ENCODE measurements at places on chromosomes 16 and 17.

GRCh38 chr16:58123896-58124600 lies 5.1 kb downstream of the CFAP20 start:
- DNase-seq: no peak

DNA sequence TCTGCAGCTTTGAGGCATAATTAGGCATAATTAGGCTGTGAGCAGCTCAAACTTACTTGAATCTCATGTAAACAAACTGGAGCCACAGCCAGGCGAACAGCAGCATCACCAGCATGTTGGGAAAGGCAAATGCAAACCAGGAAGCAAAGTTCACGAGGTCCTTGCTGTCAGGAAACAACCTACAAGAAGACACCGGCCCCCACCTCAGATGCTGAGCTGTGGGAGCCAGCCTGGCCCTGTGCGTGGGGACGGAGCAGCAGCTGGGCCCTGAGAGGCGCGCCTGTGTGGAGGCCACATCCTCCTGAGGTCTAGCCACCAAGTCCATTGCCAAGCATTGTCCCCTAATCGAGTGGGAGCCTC lies 12.2 kb downstream of the SLC13A5 start:
- DNase-seq: no peak

DNA sequence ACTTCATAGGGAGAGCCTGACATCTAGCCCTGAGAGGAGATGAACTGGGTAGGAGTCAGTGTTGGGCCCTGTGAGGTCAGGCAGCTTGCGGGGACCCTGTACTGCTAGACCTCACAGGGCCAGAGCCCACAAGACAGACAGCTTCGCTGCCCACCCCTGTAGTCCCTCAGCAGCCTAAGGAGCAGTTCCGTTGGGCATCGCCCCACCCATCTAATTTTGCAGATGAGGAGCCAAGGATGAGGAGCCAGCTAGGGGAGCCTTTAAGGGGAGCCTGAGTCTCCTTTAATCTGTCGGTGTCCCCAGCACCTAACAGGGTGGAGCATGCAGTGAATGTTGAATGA lies 755 bp upstream of the TUFM start:
- no peak for DNase-seq

DNA sequence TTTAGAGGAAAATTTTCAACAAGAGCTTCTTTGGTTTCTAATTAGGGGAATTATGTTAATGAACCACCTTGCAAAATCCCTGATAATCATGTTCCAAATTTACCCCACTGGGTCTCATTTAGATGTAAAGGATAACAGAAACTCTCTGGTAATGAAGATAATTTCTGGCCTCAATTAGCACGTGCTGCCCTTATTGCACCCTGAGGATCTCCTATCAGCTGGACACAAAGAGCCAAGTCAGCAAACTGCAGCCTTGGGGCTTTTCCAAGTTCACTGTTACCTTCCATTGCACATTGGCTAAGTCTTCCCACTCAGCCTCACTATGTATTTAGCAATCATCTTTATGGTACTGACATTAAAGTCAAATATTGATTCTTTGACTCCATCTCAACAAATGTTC lies 78.1 kb downstream of the GP2 start:
- no peak for DNase-seq

DNA sequence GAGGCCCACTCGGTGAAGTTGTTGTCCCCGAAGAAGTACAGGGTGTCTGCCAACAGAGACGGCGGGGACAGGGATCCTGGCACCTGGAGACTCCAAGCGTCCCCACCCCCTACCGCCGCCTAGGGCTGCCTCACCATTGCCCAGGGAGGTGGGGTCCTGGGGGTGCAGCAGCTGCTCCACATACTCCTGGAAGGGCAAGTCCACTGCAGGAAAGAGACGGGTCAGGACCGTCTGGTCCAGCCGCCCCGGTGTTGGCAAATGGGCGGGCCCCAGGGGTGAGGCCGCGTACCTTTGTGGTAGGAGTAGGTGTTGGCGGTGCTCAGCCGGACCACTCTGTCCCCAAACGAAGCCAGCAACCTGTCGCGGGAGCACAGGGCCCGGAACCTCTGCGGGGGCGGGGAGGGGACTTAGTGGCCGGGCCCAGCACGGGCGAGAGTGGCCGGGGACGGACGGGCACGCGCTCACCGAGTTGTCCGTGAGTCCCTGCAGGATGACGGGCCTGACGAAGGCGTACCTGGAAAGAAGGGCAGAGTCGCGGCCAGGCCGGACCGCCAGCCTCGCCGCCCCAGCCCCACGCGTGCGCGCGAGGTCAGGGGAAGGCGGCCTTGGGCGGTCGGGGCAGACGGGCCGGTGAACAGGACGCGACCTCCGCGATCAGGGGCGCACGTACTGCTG lies 601 bp downstream of the JMJD8 start:
- DNase-seq: no peak

GRCh38 chr17:19019041-19019941 lies 14.7 kb upstream of the FAM83G start:
- no peak for DNase-seq

DNA sequence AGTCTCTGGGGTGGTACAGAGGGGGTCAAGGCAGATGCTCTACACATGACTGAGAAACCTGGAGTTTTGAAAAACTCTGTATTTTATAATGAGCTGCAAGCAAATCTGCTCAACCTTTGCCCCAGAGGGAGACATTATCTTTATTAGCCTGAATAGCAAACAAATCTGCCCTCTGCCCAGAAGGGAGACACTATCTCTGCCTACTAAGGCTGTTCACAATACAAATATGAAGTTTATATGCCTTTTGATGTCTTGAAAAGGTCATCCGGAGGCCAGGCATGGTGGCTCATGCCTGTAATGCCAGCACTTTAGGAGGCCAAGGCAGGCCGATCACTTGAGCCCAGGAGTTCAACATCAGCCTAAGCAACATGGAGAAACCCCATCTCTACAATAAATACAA lies 11.0 kb upstream of the XYLT1 start:
- no peak for DNase-seq

- DNase-seq: no peak
Observed at GRCh38 chr16:85610059-85610445, 3.1 kb upstream of the GSE1 start.

DNA sequence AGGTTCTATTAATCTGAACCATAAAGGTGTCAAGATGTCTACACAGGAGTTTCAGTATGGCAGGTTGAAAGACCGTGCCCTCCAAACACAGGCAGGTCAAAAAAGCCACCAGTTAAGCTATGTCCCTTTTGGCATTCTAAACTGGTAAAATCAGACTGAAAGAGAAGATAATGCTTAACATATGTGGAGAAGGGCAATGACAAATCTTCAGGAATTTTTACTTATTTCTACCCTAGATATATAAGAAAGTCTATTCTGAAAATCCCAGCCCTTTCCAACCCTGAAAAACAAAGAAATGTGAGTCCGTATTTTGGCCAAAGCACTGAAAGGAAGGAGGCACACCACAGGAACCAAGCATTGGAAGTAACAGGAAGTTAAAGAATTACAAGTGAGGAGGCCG lies 16.5 kb downstream of the AP1G1 start:
- no peak for DNase-seq

DNA sequence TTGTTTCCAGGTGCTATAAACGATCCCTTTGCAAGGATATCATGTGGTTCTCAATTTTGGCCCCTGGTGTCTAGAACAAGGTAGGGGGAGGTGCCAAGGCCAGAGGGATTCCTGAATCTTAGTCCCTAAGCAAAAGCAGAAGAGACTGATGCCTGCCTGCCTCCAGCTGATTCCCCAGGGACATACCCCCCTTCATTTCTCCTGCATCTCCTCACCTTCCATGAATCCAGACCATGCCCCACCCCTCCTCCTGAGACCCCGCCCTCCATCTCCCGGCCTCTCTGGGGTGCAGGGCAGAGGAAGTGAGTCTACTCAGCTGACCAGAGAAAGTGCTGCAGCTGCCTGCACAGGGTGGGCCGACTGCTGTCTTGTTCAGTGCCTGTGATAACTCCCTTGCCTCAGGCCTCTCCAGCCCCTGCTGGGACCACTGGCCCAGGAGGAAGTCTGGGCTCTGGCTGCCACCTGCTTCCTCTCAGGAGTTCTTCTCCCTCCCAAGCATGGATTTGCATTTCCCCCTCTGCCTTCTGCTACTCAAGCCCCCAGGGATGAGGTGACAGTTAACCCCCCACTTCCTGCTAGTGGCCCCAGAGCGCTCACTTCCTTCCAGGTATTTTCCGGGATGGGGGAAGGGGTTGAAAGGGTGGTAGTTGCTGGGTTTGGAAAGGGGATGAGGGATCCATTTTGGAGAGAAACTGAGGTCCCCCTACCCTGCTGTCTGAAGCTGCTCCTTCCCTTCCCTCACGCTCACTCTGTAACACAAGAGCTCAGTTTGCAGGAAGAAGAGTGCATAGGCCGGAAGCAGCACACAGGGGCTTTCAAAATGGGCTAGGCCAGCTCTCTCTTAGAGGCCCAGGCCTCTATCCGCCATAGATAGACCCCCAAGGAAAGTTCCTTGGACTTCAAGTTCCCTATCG lies 10.5 kb upstream of the TSPOAP1 start:
- DNase-seq: no peak

DNA sequence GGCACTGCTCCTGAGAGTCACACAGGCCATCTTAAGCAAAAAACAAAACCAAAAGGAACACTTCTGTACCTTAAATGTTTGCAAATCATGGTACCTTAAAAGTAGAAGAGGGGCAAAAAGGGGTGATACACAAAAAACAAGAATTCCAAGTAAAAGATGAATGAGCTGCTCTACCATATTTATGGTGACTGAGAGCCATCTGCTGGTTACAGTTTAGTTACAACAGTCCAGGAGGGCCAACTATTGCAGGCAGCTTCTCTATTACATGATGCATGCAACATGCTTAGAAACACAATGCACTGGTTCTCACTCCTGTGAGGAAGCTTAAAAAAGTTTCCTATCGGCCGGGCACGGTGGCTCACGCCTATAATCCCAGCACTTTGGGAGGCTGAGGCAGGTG lies 53.5 kb downstream of the STX8 start:
- no peak for DNase-seq

DNA sequence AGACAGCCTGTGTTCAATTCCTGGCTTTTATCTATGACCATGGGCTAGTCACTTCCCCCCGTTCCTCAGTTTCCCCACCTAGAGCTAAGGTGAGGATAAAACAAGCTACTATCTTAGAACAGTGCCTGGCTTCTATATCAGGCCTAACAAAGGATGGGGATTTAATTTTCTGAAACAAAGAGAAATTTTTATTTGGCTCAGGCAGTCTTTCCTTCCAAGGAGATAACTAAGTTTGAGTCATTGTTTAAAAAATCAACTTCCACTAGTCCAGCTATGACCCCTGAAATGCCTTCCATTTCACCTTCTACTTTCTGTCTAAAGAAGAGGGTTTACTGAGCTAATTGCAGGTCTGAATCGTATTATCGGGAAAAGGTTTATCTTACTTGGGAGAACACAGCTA lies 99.0 kb downstream of the CMIP start:
- no peak for DNase-seq

DNA sequence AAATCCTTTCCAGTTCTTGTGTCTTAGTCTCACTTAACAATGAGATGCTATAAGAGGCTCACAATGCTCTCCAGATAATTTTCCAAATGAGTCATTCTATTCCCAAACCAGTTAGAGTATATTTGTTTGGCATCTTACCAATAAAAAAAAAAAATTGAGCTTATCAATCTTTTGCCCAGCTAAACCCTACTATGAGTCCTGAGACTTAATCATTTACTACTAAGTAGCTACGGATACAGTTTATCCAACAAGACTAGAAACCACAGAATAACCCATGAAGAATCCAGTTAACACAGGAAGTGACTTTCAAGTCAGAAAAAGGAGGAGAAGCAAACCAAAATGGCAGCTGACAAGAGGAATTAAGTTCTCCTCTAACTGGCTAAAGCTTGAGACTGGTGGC lies 330.3 kb upstream of the XYLT1 start:
- DNase-seq: no peak

GRCh38 chr17:52150935-52151334 lies 7.6 kb downstream of the CA10 start:
- DNase-seq: no peak

GRCh38 chr17:34570506-34570905 lies 8.9 kb upstream of the TMEM132E start:
- no peak for DNase-seq

- DNase-seq: no peak
Observed at GRCh38 chr16:80084614-80085013, 456.2 kb upstream of the DYNLRB2 start.

GRCh38 chr17:57468932-57469775 lies 212.8 kb downstream of the MSI2 start:
- no peak for DNase-seq

- DNase-seq: no peak
Observed at GRCh38 chr16:89583197-89583894, 7.8 kb downstream of the CPNE7 start.

GRCh38 chr17:43526886-43527648 lies 19.1 kb downstream of the ETV4 start:
- no peak for DNase-seq

DNA sequence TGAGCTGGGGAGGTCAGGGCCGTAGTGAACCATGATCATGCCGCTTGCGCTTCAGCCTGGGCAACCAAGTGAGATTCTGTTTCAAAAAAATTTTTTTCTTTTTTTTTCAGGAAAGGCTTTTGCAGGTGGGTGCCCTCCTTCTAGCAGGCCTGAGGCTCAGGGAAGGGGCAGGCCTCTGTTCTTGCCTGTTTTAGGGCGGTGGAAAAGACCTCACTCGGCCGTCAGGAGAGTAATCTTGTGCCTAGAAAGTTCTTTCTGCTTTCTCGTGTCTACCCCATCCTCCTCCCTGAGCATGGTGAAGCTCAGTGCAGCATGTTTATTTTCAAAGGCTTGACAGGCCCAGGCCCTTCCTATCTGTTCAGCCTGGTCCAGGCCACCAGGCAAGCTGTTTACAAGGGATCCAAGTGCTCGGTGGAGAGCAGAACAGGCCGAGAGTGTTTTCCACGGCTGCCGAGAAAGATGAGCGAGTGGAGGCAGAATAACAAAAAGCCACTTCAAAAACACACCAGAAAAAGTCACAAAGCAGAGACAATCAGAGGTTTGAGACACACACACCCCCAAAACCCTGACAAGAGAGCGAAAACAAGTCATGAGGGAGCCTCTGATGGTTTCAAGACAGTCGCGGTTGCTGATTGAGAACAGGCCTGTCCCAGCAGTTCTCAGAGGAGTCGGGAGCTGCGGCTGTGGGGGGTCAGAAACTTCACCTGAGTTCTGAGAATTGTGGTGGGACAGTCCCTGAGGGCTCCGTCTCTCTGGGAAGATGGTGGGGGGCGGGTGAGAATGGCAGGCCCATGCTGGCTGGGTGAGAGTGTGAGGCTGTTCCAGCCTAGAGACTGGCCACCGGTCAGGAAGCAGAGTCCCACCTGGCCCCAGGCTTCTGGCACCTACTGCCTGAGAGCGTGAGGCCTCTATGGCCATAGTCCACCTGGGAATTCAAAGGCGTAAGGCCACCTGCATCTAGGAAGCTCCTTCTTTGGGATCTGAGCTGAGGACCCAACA lies 37.5 kb upstream of the CCR7 start:
- DNase-seq: peak; percentile 44

DNA sequence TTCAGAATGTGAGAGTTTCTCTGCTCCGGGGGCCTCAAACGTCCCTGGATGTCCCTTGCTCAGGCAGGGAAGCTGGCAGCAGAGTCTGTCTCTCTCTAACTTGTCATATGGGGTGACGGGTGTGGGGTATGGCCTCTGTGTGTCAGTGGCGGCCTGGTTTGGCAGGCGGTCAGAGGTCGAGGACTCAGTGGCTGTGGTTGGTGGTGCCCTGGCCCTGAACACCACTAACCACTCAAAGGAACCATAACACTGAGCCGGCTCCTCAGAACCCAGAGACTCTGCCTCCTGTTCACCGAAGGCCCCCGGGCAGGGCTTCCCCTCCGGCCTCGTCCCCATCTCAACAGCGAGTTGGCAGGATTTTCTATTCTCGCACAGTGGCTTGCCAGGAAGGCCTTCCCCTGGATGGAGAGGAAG lies 677 bp downstream of the P2RX1 start:
- no peak for DNase-seq

- peak; percentile 21 for DNase-seq
Observed at GRCh38 chr16:30054959-30055553, 10.5 kb upstream of the ALDOA start.

- no peak for DNase-seq
Observed at GRCh38 chr16:56869513-56870275, 4.7 kb downstream of the SLC12A3 start.
